ENCODE measurements at places on chromosomes 1 and 21.

DNA sequence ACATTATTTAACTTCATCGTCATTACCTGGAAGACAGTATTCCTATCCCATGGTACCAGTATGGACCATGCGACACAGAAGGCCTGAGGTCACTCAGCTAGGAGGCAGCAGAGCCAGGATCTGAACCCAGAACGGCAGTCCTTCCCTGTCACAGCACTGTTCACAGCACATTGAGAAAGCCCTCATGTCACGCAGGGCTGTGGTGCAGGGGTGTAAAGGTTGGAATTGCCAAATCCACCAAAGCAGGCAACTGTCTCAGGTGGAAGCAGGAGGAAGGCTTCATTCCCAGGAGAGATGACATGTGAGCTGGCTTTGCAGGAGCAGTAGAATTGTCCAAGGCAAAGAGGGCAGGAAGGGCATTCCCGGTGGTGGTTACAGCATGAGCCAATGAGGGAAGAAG lies 9.9 kb upstream of the TTC22 start:
- no peak for DNase-seq

DNA sequence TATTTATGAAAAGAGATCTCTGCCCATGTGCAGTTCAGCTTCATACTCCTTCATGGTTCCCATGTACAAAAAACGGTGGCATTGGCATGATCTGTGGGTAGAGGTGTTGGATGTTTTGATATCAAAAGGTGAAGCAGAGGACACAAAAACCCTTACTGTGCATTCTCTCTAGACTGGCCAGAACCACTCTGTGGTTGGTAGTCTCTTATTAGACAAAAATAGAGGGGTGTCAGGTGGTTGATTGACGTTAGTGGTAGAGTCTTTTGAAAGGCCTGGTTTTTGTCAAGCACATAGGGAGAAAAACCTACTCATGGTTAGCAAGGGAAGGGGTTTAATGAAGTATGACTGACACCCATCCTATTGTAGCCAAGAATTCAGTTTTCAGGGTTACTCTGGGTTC lies 400.0 kb upstream of the TMPRSS15 start:
- DNase-seq = no peak

DNA sequence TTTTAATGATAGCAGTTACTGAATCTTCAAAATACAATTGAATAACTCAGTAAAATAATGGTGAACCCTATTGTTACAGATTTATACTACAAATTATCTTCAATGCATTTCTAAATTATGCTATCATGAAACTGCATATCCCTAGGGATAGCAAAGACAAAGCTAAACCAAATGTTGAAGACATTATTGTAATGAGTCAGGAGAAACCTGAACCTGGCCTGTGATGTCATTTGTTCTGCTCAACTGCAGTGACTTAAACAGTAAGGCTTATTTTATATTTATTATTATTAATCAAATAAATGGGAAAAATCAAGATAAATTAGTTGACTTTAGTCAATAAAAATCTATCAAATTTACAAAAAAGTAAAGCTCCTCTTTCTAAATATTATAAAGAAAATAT lies 100.3 kb downstream of the UCHL5 start:
- DNase-seq = no peak

DNA sequence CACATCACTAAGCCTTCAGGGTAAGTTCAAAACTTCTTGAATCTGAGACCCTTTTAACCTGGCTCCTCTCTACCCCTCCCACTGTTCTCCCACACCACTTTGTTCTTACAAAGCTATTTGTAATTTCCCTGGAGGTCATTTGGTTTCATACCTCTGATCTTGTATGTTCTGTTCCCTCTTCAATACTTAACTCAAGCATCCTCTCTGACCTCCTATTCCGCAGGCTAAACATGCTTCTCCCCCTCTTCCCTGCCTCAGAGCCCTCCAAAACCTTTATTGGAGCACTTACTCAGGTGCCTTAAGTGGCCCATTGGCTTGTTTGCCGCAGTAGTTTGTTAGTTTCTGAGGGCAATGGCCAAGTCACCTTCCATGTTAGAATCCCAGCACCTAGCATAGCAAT lies 54.8 kb downstream of the SSX2IP start:
- no peak for DNase-seq

- DNase-seq = peak; percentile 63
Observed at GRCh38 chr1:39973503-39974135, 18.7 kb downstream of the MFSD2A start.

- no peak for DNase-seq
Observed at GRCh38 chr21:44734026-44734745, 22.8 kb upstream of the TSPEAR start.

DNA sequence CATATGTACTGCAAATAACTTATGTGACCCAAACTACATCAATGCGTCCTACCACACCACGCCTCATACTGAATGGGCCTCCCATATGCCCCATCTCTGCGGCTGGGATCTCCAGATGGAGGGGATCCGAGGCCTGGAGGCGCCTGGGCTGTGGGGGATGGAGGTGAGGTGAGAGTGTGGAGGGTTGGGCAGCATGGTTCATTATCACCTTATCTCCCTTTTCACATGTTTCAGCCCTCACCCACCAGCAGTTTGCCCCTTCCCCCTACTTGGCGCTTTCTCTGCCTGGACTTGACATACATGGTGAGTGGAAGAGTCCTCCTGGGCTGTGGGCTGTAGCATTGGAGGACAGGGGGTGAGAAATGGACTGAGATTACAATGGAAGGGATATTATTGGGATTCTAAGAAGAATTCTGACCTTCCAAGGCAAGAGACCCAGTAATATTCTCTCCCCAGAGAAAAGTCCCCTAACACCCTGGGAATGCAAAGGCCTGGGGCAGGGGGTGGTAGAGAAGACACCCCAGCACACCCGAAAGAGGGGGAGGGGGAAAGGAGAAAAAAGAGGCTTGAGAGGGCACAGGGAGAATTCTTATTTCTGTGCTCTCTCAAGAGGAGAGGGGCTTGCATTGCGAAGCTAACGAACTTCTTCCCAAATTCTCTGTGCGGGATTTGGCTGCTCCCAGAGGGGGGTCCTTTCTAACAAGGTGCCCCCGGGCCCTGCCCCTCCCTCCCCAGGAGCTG lies 61.4 kb downstream of the MEF2D start:
- DNase-seq = no peak

GRCh38 chr21:35616090-35616489 lies 444.2 kb downstream of the SETD4 start:
- no peak for DNase-seq

DNA sequence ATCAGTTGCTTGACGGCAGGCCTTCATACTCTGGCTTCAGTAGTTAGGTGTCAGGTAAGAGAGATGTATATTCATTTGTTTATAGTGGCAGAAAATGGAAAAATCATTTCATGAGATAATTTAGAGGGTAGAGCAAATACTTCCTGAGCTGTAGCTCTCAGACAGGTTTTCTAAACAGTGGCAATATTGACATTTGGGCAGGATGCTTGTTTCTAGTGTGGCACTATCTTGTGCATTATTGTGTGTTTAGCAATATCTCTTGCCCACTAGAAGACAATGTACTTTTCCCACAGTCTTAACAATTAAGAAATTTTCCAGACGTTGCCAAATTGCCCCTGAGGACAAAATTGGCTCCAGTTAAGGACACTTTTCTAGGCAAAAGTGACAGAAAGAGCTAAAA lies 1143.1 kb downstream of the PLA2G4A start:
- DNase-seq = no peak

DNA sequence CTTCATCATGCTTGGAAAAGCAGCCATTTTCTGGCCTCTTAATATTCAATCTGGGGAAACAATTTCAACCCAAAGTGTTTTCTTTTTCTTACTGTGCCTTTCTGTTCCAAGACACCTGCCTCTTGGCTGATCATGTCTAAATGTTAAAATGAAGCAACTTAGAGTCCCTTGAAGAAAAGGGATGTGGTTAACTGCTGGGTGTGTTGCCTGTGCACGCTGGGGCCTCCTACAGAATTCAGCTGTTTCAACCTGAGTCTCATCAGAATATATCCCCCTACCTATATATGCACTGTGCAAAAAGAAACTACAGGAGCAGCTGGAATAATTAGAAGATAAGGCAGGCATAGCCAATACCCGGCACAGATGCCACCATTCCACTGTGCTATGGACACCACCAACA lies 222.0 kb downstream of the OMA1 start:
- DNase-seq = no peak

DNA sequence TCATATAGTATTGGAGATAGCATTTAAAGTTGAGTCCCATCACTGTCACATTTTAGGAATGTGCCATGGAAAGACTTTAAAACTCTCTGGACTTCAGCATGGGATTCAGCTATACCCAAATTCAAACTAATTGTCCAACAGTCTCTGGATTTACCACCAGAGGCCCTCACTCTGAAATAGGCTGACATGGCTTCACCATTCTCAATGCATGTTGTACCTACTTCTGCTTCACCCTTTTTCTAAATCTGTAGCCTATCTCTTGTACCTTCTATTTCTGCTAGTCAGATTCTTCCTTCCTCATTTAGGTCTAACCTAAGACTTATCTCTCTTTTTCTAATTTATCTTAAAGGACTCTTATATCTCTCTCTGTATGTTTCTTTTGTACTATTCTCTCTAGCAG lies 512.7 kb upstream of the ZRANB2 start:
- no peak for DNase-seq

DNA sequence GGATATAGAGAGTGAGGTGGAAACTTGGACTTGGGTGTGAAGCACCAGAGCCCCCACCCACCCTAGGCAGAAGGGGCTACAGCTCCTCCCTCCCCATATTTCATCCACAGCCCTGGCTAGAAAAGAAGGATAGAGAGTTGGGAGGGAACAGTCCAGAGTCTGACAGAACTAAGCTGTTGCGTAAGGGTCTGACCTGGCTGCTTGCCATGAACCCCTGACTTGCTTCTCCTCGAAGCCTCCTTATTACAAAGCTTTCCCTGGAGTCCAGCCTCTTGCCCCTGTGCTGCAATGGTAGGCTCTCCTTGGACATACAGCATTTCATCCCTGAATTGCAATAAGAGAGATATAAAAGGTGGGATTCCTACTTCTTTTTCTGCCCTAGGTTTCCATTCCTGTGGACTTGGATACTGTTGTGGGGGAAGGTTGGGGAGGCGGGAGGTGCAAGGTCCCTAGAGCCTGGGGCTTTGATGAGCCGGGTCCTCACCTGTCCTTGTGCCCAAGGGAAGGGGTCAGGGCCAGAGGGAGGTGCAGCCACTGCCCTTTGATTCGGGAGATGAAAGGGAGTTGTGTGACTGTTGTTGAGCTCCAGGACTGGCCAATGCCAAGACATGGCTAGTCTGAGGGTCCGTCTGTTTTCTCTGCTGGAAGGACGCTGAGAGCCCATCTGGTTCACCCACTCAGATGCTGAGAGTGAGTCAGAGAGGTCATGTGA lies 2.7 kb downstream of the RHBG start:
- DNase-seq = no peak

GRCh38 chr1:39272798-39273469 lies 68.4 kb downstream of the MACF1 start:
- DNase-seq = no peak

DNA sequence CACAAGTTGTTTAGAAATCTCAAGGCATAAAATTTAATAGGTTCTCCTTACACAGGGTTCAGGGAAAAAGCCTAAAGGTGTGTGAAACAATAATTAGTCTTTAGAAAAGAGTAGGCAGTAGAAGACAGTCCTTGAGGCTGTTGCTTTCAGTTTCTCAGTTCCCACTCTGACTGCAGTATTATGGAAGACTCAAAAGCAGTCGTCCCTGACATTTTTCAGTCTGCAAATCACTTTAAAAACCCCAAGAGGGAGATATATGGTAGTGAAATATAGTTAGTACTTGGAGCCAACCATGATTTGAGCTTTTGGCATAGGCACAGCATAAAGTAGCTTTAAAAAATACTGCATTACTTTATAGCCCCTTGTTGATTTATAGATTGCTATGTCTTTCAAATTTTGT lies 299.7 kb downstream of the OLFM3 start:
- DNase-seq = no peak

DNA sequence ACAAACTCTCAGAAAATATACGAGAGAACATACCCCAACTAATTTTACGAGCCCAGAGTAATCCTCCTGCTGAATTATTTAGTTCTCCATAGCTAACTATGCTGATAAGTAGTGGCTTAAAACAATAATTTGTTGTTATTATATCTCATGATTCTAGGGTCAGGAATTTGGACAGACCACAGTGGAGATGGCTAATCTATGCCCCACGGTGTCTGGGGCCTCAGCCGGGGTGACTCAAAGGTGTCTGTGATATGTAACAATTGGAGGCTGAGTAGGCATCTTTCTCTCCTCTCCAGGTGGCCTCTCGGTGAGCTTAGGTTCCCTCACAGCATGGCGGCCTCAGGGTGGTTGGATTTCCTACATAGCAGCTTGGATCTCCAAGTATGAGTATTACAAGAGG lies 35.4 kb upstream of the FOXO6 start:
- DNase-seq = no peak

DNA sequence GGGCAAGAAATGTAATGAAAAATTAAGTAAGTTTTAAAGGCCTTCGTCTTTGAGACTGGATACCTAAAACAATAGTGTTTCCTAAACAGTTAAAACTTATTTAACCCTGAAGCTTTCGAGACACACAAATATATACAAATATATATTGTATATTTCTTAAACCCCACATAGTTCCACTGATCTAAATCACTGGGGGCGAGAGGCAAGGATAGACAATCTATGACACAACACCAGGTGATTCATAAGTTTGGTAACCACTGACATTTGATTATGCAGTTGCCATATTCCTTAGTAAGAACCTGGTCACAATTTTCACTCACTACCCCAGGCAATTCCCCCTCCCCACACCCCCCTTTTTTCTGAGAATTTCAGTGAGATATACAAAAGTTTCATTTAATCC lies 55.3 kb upstream of the BOLA1 start:
- DNase-seq = no peak

DNA sequence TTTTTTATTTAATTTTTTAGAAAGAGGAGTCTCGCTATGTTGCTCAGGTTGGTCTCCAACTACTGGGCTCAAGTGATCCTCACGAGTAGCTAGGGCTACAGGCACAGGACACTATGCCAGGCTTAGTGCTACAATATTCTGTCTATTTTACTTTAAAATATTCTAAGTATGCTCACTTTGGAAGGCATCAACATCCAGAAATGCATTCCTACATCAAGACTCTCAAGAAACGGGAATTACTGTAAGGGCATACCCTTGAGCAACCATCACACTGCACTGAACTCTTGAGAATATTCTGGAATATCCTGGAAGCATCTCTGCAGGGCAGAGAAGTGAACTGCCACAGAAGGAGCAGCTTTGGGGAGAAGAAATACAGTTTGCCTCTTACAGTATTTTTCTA lies 565 bp upstream of the DMRTB1 start:
- DNase-seq = no peak

GRCh38 chr1:119891386-119891785 lies 4.9 kb downstream of the ADAM30 start:
- DNase-seq = no peak

GRCh38 chr1:105516068-105516467 lies 1540.4 kb upstream of the PRMT6 start:
- no peak for DNase-seq

DNA sequence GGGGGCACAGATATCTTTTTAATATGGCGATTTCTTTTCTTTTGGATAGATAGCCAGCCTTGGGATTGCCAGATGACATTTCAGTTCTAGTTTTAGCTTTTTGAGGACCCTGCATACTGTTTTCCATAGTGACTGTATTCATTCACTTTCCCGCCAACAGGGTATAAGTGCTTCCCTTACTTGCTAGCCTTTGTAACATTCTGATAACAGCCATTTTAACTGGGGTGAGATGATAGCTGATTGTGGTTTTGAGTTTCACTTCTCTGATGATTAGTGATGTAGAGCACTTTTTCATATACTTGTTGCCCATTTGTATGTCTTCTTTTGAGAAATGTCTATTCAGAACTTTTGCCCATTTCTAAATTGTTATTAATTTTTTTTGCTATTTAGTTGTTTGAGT lies 151.9 kb downstream of the NTPCR start:
- no peak for DNase-seq

GRCh38 chr1:183945428-183946319 lies 91.9 kb downstream of the COLGALT2 start:
- DNase-seq = no peak
